ENCODE measurements at places on chromosomes 7 and 10.

DNA sequence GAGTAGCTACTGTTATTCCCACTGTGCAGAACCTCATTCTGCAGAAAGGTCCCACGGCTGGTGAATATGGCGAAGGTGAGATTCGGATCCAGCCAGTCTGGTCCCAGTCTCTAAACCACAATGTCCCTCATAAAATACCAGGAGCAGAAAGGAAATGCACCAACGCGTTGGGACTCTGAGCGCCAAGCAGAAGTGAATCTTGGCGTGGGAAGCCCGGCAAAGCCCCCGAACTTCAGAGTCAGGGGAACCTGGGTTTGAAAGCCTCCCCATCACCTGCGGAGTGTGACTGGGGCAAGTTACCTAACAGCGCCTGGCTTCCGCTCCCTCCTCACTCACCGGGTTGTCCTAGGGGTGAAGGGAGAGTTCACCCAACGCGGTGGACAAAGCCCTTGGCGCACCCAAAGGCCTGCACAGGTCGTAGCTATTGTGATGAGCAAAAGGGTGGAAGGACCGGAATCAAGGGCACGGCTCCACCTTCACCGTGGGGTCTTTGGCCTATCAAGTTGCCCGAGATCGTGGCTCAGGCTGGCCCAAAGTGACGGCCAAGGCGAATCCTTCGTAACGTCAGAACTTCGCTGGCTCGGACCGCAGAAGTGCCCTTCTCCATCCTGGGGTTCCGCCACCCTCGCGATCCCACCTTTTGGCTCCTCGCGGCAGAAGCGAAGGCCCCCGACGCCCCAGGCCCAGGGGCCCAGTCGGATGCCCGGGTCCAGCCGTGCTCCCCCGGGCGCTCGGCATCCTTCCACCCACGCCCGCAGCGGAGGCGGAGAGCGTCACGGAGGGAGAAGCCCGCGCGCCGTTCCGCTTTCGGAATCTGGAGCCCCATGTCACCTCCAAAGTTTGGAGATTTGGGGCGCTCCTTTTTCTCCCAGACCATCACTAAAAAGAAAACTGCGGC lies 811 bp downstream of the RGS10 start:
- DNase-seq = no peak

GRCh38 chr10:100009283-100009792 lies 409 bp downstream of the DNMBP start:
- DNase-seq = peak; percentile 41

- no peak for DNase-seq
Observed at GRCh38 chr10:86958901-86959736, 720 bp downstream of the SNCG start.

DNA sequence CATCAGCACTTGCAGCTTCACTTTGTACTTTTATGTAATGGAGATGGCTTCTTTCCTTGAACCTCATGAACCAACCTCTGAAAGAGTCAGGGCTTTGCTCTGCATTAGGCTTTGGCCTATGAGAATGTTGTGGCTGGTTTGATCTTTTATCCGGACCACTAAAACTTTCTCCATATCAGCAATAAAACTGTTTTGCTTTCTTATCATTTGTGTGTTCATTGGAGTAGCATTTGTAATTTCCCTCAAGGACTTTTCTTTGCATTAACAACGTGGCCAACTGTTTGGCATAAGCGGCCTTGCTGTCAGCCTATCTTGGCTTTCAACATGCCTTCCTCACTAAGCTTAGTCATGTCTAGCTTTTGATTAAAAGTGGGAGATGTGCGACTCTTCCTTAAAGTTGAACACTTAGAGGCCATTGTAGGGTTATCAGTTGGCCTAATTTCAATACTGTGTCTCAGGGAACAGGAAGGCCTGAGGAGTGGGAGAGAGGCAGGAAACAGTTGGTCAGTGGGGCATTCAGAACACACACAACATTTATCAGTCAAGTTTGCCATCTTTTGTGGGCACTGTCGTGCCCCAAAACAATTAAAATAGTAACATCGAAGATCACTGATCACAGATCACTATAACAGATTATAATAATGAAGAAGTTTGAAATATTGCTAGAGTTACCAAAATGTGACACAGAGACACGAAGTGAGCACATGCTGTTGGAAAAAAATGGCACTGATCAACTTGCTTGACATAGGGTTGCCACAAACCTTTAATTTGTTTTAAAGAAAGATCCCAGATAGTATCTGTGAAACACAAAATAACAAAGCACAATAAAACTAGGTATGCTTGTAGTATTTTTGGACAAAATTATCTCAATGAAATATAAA lies 64.7 kb downstream of the NRF1 start:
- no peak for DNase-seq

DNA sequence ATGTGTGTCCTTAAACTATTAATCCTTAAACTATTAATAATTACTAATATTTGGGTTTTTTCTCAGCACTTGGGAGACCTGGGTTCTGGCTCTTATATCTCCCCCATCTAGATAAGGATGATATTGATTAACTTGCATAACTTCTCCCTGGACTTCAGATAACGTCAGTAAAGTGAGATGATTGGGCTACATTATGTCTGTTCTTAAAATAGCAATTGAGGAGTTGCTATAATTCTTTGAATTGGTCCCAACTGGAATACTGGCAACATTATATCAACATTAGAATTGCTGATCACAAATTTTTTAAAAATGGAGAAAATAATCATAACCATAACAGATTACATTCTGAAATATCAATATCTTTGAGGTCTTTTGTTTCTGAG lies 1.9 kb downstream of the APBB1IP start:
- DNase-seq = no peak

GRCh38 chr7:139885511-139885910 lies 56.4 kb downstream of the TBXAS1 start:
- no peak for DNase-seq

GRCh38 chr7:151452680-151453325 lies 12.9 kb upstream of the CRYGN start:
- no peak for DNase-seq
